Activated CD8-positive, alpha-beta T cell treated with anti-CD3 and anti-CD28 coated beads, Interleukin-2, amount 10 ng/mL, durations not matched to agents 7 days and 5 days (primary cell): ENCODE measurements at places on chromosomes 5 and 9. TPM values are rescaled to one million over a fixed set of nuclear protein-coding genes. Genes with fewer than 3 reads are reported as not detected.

Gene ACTBL2
- total RNA-seq = not detected

Gene SLC46A2
- total RNA-seq = not detected

Gene GGTA1
- total RNA-seq = not detected

Gene DND1
- total RNA-seq = 3.1 TPM

Gene PRDM9
- not detected for total RNA-seq

Gene IFNA4
- total RNA-seq = not detected

Gene IL3
- total RNA-seq = not detected

Gene SPARC
- not detected for total RNA-seq

Gene SCGB3A2
- not detected for total RNA-seq

Gene CCL19
- not detected for total RNA-seq

Gene SPOCK1
- total RNA-seq = not detected

Gene PGM5
- not detected for total RNA-seq

Gene ZNF366
- total RNA-seq = not detected

Gene SEPTIN8
- total RNA-seq = 35.3 TPM

Gene PTTG1
- total RNA-seq = 138 TPM

Gene RGS7BP
- total RNA-seq = not detected

Gene ADCY2
- total RNA-seq = not detected

Gene NUP155
- 54.4 TPM for total RNA-seq
